Activated naive CD4-positive, alpha-beta T cell treated with anti-CD3 and anti-CD28 coated beads, Interleukin-2, amount 10 ng/mL, durations not matched to agents 7 days and 5 days (primary cell): ENCODE measurements at places on chromosomes 6 and 20.

DNA sequence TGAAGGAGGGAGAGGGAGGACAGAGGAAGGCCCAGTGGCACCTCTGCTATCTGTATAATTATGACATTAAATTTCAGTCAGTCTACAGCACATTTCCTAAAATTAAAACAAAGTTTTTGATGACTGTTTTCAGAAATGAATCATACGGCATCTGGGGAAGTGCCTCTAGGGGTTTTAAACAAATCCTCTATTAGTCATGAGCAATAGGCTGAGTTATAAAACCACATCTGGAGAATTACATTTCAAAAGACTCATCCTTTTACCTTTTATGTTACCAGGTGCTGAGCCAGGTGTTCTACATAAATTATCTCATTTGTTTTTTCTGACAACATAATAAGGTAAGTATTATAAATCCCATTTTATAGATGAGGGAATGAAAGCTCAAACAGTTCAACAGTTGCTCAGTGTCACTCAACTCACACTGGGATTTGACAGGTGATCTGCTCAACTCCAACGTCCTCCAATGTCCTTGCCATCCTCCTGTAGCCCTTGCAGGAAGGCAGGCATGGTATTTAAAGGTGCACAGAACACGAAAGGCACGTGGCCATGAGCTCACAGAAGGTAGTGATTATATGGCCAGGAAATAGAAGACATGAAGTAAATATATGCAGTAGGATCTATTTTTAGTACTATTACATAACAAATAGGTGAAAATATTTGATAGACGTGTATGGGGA lies 184.2 kb upstream of the MAN1A1 start:
- DNase-seq: no peak

GRCh38 chr6:149856256-149856994 lies 7.7 kb downstream of the LRP11 start:
- no peak for DNase-seq

DNA sequence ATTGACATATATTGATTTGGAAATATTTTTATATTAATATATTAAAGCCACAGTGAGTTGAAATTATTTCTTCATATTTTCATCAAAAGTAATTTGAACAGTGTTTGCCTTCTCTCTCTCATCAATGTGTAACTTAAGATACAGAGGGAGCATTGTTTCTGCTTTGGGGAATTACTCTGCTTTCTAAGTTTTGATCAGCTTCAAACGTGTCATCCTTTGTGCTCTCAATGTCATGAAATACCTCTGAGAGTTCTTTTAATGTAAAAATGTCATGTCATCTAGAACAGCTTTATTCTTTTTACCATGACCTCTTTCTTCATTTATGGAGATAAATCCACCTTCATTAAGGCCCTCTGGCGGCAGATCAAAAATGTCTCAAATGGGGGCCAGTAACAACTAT lies 259.4 kb upstream of the STXBP5 start:
- no peak for DNase-seq

DNA sequence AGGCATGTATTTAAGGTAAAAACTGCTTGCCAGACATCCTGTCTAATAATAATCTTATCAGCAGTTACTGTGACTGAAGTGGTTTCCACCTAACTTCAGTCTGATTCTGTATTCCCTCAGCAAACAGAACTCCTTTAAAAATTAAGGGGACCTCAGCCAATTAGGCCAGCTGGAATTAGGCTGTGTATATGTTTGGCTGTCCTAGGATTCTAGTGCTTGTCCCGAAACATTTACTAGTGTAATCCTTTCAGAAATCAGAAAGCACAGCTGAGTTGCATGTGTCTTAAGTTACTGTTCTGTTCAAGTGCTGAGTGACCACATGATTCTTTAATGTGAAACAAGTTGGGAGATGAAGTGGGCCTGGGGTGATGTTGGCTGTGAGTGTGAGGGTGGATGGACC lies 120.9 kb upstream of the SUPT3H start:
- no peak for DNase-seq

DNA sequence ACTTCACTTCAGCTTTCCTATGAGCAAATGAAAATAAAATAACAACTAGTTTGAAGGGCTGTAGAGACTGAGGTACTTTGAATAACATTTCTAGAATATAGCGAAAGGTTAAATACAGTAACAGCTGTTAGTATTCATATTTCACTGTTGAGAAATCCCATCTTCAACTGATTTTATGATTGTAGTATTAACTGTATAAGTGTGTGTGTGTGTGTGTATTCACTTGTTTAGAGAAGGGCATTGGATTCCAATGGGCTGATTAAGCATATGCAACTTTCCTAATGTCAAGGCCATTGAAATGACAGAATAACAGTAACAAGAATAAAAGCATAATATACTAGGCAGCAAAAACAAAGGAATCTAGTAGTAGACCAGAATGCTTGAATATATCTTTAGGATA lies 957.5 kb upstream of the EPHA7 start:
- DNase-seq: no peak

GRCh38 chr20:59515013-59515905 lies 89.1 kb upstream of the PHACTR3 start:
- no peak for DNase-seq

GRCh38 chr6:40524797-40525585 lies 62.2 kb downstream of the LRFN2 start:
- no peak for DNase-seq

DNA sequence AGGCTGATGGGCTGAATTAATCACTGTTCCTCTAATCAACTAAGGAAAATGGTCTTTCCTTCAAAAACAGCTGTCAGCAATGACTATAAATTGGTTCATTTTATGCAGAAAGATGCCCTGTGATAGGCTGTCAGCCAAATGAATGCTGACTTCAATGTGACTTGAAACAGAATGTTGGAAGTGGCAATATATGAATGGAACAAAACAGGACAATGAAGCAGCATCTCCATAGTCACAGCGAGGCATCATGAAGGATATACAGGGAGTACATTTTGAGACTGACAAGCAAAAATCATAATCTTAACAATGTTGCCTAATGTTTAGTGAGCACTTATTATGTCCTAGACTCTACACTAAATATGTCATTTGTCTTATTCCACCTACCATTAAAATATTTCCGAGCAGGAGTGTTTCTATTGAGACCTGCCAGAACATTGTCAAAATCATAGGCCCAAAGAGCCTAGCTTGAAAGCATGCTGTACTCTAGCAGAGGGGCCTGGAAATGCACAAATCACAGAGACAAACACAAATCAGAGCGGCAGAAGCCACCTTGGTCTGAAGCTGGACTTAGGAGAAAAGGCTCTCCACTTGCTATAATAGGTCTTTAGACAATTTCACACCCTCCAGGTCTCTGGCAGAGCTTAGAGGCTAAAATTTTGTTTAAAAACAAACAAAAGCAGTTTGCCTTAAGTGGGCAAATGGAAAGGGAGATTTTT lies 63.3 kb downstream of the FAM50B start:
- DNase-seq: no peak

DNA sequence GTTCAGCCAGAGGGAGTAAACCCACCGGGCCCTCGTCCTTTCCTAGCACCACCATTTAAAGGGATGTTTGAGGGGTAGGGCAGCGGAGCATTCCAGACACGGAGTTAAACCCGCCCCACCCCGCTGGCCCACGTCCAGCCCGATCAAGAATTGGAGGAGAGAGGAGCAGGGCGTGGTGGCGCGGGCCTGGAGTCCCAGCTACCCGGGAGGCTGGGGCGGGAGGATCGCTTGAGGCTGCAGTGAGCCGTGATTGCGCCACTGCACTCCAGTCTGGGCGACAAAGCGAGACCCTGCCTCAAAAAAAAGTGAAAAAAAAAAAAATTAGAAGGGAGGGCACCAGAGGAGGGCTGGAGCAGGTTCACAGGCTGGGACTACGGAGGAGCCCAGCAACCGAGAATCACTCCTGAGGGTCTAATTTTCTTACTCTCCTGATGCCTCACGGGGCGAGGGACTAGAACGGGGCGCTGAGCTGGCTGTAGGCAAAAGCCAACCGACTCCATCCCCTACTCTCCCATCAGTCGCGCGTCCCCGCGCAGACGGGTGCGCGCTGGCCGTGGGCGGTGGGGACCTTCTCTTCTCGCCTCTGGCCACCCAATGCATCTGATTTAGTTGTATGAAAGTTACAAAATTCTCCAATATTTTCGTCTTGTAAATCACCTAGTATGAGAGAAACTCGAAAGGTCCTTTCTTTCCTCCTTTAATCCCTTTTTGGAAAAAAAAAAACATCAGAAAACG lies 6.1 kb upstream of the HSPA1B start:
- peak; percentile 55 for DNase-seq

DNA sequence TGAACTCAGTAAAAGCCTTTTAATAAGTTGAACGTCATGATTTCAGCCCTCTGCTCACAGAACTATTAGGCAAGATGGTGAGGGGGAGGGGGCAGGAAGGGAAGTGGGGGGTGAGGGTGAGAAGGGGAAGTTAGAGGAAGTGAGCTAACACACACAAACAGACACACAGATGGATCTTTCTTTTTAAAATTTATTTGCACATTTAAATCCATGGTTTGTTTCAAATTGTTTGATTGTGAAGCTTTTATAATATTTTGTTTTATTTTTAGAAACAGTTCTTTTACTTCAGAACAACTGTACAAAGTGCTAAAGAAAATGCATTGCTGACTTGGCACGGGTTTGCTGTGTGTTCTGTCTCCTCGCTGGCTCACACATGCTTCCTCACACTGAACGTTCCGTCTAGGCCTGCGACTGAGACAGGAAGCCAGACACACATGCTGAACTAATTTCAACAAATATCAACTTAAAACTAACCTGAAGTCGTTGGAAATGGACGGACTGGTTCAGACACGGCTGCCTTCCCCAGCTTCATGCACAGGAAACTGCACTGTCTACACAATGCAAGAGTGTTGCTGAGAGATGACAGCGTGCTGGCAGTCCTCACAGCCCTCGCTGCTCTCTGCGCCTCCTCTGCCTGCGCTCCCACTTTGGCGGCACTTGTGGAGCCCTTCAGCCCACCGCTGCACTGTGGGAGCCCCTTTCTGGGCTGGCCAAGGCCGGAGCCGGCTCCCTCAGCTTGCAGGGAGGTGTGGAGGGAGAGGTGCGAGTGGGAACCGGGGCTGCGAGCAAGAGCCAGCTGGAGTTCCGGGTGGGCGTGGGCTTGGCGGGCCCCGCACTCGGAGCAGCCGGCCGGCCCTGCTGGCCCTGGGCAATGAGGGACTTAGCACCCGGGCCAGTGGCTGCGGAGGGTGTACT lies 8.1 kb upstream of the ZBP1 start:
- peak; percentile 72 for DNase-seq

GRCh38 chr20:38165966-38166702 lies 1.1 kb upstream of the TGM2 start:
- DNase-seq: no peak

GRCh38 chr6:151254451-151255081 lies 14.8 kb downstream of the AKAP12 start:
- no peak for DNase-seq

GRCh38 chr20:43102394-43102793 lies 87.3 kb downstream of the PTPRT start:
- DNase-seq: no peak

- DNase-seq: no peak
Measured at GRCh38 chr20:37803438-37804307, 99.3 kb upstream of the VSTM2L start.

GRCh38 chr6:28215425-28215824 lies 9.7 kb upstream of the ZSCAN9 start:
- DNase-seq: no peak

- DNase-seq: no peak
Measured at GRCh38 chr6:52548353-52548713, 28.5 kb downstream of the TRAM2 start.

GRCh38 chr6:109693111-109693510 lies 2.0 kb downstream of the FIG4 start:
- no peak for DNase-seq

- no peak for DNase-seq
Measured at GRCh38 chr6:11845664-11846577, 67.3 kb upstream of the ADTRP start.

DNA sequence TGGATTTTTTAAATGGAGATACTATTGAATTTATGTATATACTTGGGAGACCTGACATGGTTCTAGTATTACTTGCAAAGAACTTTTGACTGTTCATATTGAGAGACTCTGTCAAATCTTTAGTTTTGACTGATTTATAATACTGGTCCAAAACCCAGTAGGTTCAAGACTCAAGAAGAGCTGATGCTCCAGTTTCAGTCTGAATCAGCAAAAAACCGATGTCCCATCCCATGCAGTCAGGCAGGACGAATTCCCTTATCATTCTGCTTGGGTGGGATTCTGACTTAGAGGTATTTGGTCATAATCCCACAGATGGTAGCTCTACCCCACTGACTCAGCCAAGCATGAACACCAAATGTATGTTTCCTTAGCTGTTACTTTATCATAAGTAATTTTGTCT lies 29.5 kb downstream of the ZNF334 start:
- no peak for DNase-seq

GRCh38 chr6:169807229-169807628 lies 55.8 kb downstream of the ERMARD start:
- no peak for DNase-seq

DNA sequence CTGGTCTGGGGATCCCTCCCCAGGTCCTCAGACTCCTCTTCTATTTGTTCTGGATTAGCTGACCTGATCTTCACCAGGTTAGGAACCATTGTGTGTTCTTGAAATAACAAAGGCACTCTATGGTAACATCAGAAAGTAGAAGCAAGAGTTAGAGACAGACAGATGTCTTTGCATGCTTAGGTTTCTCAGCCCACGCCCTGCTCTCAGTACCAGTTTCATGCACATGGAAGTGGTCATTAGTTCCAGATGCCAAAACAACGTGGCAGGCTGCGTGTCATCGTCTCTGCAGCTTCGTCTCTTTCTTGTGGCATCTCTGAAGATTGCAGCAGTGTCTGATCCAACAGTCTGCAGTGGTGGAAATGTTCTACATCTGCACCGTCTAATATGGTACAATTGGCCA lies 89.4 kb downstream of the PACRG start:
- no peak for DNase-seq

DNA sequence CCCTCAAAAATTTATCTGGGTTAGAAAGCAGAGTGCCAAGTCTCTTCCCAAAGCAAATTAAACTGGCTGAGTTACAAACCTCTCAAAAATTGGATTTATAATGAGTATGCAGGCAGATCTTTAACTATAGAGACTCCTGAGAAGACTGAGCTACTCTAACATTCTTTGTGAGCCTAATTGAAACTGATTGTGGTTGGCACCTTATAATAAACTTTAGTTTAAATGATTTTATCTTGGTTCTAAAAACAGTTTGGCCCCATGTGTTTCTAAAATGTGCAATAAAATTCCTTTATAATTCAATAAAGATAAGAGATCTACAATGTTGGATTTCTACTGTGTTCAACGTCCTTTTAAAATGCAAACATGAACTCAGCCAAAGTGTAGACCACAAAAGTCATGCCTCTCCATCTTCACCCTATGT lies 480.2 kb upstream of the RNF217 start:
- DNase-seq: no peak

DNA sequence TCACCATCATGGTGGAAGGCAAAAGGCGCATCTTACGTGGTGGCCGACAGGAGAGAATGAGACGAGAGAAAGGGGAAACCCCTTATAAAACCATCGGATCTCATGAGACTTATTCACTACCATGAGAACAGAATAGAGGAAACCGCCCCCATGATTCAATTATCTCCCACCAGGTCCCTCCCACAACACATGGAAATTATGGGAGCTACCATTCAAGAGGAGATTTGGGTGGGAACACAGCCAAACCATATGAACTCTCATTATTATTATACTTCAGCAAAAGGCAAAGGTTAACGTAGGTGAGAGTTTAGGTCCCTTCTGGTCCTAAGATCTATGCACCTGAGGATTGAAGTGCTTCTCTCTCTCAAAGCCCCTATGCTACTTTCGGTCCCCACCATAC lies 2.4 kb upstream of the PFDN4 start:
- DNase-seq: no peak
